ENCODE measurements at places on chromosomes 5 and 9.

DNA sequence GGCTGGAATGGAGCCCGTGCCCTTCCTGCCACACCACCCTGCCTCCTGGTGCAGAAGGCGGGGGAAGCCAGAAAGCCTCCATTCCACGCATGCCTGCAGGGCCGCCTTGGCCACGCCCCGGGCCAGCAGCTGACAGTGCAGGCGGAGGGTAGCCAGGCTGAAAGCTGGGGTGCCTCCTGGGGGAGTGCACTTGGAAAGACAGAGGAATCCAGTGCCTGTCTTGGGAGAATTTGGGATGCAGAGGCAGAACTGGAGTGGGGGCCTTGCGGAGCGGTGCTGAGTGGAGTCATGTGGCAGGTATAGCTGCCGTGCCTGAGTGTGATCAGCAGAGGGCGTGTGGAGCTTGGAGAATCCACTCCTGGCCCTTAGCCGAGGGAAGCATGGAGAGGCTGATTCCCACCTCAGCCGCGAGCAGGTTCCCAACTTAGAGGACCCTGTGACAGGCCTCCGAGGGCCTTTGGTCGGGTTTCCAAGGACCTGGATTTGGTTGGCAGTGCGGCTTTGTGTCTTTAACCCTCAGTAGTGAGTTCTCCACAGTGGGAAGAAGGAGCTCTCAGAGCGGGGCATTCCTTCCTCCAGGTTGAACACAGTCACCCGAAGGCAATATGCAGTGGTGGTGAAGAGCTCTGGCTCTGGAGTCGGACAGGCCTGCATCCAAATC is 9.1 kb upstream of the URM1 start:
- peak; percentile 30 for DNase-seq

DNA sequence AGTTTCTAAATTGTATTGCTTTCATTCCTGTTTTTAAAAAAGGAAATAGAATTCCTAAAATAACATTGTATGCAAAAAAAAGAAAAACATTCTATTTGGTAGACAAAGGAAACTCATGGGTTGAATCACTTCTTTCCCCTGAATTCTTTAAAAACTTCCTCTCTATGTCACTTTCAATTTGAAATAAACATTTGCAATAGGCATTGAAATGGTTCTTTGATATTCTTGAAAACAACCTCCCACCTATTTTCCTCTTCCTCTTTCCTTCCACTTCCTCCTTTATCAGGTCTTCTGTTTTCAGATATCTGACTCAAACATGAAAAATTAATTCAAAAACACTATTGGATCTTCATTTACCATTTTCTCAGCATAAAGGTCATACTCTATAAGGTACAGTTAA is 442.0 kb upstream of the MEF2C start:
- no peak for DNase-seq

DNA sequence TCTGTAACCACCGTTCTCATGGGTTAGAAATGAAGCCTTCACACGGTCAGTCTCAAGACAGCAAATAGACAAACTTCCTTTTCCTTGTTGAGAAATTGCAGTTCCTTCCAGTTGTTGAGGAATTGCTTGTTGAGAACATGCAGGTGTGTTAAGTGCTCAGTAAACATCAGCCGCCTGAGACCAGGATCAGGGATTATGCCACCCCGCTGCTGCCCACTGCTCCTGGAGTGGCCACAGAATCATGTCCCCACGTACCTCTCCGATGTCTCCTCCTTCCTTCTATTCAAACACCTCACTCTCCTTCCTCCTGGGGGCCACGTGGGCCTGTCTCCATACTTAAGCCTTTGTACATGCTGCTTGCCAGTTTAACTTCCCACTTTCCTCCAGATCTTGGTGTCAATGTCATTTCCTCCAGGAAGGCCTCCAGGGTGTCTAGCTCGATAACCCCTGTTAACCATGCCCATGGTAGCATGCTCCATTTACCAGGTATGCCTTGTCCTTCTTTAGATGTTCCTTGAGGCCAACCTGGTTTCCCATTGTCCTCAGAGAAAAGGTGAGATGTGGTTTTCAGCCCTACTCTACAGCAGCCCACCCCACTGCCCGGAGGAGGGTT is 33.8 kb upstream of the RPL26L1 start:
- DNase-seq: no peak

GRCh38 chr9:108474356-108474755 is 381.4 kb downstream of the ACTL7B start:
- no peak for DNase-seq

DNA sequence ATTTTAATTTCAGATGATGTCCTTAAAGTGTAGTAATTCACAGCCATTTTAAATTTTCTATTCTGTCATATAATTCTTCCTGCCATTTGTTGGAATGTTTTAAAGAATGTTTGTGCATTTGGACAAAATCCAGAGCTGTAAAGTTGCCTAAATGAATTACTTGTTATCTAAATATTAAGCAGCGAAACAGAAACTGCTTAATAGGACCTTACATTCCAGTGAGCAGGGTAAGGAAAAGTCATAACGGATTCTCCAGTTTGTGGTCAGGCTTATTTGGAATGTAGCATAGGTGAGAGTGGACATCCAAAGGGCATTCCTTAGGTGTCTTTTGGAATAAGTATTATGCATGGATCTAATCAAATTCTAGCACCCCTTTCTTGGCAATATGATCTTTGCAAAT is 410.4 kb upstream of the PTPRD start:
- no peak for DNase-seq
